ENCODE measurements at places on chromosomes 11 and 22.
A peak's percentile ranks its signal among the peaks of the same experiment; 100 is the strongest.

DNA sequence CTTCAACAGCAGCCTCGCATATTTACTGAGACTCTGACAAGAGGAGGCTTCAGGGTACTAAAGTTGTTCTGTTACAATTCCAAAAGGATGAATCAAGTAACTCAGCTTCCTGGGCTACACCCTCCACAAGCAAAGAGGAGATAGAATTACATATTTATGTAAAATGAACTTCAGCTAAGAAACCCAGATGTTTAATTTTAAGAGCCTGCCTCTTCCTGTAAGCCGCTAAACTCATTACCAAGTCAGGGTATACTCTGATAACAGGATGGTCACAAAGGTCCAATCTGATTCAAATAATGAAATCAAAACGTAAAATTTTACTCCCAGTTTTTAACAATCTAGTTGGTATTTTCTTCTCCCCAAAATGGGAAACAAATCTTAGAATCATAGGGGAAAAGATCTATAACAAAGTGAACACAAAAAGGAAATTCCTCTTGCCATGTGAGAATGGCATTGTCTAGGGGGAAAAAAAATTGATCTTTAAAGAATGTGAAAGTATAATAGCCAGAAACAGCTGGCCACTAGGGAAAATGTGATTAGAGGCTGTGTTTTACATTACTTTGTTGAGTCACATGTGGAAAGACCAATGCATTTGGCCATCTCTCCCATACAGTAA, 30.9 kb downstream of the CHEK2 start:
- H3K36me3 ChIP-seq: peaks cover 13% of the 10 kb centered on the region
- no peak for DNase-seq
- H3K4me3 ChIP-seq: no peak overlapping the region
- no peaks in the 10 kb centered on the region for H3K4me1 ChIP-seq
- no peak overlapping the region for H3K27ac ChIP-seq
- no peaks in the 10 kb centered on the region for H3K27me3 ChIP-seq

DNA sequence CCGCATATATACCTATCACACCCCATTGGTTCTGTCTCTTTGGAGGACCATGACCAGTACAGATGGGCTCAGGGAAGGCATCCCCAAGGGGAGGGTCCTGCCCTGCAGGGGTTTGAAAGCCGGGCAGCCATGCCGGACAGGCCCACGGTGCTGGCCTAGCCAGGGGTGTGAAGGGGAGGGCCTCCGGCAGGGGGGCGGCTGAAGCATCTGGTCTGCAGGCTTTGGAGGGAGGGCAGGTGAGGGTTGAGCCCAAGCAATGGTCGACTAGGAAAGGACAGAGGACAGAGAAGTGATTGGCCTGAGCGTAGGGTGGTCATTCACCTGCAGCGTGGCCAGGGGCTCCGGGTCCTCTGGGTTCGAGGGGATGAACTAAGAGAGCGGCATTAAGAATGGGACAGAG, 11.2 kb upstream of the CTSD start:
- H3K27ac ChIP-seq: no peak overlapping the region
- H3K4me1 ChIP-seq: peaks cover 7% of the 10 kb centered on the region
- H3K36me3 ChIP-seq: no peaks in the 10 kb centered on the region
- no peak overlapping the region for H3K4me3 ChIP-seq

DNA sequence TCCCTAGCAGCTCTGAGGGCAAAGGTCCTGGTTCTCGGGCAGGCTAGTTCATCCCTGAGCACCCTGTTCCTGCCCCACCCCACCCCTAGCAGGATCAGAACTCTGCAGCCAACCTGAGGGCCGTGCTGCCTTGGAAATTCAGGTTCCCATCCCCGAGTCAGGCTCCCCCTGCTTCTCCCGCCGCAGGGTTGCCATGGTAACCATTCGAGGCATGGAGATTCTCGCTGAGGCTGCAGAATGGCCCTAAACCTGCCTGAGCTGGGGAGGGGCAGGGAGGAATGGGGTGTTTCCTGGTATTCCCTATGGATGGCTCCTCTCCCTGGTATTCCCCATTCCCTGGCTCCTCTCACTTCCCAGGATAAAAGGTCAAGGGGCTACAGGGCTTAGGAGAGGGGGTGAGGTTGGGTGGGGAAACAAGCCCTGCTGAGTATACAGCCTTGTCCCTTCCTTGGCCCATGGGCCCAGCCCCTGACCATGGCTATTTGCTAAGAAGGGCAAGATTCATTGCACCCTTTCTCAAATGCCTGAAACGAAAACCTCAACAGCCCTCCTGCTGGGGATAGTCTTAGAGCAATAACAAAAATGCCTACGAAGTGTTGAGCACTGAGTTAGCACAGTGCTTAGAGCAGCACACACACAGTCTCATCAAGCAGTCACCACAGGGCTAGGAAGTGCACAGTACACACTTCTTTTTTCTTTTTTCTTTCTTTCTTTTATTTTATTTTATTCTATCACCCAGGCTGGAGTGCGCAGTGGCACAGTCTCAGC, 58.7 kb downstream of the CHST1 start:
- H3K27ac ChIP-seq: no peak overlapping the region
- DNase-seq: peak; percentile 47
- H3K4me3 ChIP-seq: no peak overlapping the region
- H3K4me1 ChIP-seq: peaks cover 1% of the 10 kb centered on the region

GRCh38 chr11:69803604-69804218, 15.5 kb downstream of the FGF3 start:
- no peaks in the 10 kb centered on the region for H3K36me3 ChIP-seq
- H3K27ac ChIP-seq: no peak overlapping the region
- H3K27me3 ChIP-seq: no peaks in the 10 kb centered on the region
- no peaks in the 10 kb centered on the region for H3K4me1 ChIP-seq
- H3K4me3 ChIP-seq: no peak overlapping the region

GRCh38 chr11:133787379-133788141, 57.8 kb downstream of the SPATA19 start:
- no peaks in the 10 kb centered on the region for H3K4me1 ChIP-seq
- no peak overlapping the region for H3K27ac ChIP-seq
- no peaks in the 10 kb centered on the region for H3K36me3 ChIP-seq
- H3K27me3 ChIP-seq: peaks cover 1% of the 10 kb centered on the region

DNA sequence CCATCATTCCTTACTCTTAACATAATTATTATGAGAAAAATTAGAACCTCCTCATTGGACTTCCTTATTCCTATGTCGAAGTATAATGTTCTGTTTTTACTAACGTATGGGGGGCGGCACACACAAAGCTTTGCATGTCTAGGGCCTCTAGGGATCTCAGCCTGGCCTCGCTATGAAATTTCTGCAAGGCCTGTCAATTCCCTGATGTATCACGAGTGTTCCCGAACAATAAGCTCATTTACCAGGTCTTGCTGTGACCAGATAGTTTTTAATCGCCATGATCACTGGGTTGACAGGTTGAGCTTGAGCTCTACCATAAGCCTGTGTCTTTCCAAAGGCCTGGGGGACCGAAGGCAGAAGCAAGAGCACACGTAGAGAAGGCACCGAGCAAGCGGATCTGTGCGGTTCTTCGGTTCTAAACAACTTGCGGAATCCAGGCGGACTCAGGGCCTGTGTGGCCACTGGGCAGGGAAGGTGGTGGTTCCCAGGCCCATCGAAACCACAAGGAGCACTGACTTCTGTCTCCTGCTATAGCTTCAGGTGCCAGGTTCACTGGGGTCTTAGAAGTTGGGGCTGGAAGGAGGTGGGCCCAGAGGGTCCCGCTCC, 10.4 kb upstream of the FXYD2 start:
- no peak overlapping the region for H3K27ac ChIP-seq
- no peak overlapping the region for H3K4me3 ChIP-seq
- no peak for DNase-seq
- no peaks in the 10 kb centered on the region for H3K36me3 ChIP-seq
- no peaks in the 10 kb centered on the region for H3K27me3 ChIP-seq
- H3K4me1 ChIP-seq: no peaks in the 10 kb centered on the region

DNA sequence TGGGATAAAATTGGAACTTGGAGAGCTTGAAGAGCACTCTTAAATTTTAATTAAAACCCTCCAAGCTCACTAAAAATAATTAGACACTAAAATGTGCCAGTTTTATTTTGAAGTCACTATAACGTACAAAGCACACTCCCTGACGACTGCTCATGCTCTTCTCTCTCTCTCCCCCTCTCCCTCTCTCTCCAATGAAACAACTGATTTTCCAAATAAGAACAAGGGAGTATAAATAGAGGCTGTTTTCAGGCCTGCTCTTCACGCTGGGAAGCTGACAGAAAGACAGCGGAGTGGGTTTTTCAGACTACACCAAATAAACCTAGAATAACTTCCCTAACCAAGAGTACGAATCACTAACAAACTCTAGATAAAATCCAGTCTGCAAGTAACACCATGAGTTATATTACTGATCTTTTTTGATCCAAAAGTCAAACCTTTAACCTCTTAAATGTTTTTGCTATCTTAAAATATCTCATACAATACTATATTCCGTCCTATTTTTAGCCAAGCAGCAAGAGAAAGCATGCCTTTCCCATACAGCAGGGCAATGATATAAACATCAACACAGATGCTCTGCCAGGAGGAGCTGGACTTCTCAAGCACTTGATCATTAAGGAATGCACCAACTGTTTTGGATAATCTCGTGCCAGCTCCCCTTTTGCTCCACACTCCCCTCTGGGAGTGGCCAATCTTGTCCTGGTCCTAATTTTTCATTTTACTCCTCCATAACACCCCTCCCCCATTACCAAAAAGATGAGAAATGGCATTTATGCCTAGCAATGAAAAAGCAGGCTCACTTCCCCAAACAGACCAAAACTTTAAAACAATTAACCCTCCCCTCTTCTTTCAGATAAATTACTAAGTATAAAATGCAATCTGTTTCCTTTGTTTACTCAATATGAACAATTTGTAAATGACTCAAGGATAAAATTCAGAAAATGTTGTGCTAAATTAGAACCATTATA, 116.9 kb downstream of the SOX6 start:
- H3K36me3 ChIP-seq: no peaks in the 10 kb centered on the region
- H3K4me1 ChIP-seq: no peaks in the 10 kb centered on the region
- H3K27me3 ChIP-seq: no peaks in the 10 kb centered on the region
- DNase-seq: no peak
- H3K27ac ChIP-seq: no peak overlapping the region

GRCh38 chr22:20859615-20860014, 808 bp downstream of the SNAP29 start:
- no peak for DNase-seq
- no peaks in the 10 kb centered on the region for H3K36me3 ChIP-seq
- H3K4me1 ChIP-seq: peaks cover 3% of the 10 kb centered on the region
- H3K4me3 ChIP-seq: no peak overlapping the region
- no peak overlapping the region for H3K27ac ChIP-seq
- no peaks in the 10 kb centered on the region for H3K27me3 ChIP-seq

All from iPS DF 6.9 (cell line).